ENCODE measurements at places on chromosomes 12 and 14.

GRCh38 chr12:107159384-107159900 lies 66.1 kb upstream of the CRY1 start:
- DNase-seq: no peak

- DNase-seq: no peak
These were observed 14.6 kb upstream of the RILPL1 start for GRCh38 chr12:123548107-123548506.

GRCh38 chr14:40697231-40697630 lies 909.4 kb upstream of the LRFN5 start:
- DNase-seq: no peak

DNA sequence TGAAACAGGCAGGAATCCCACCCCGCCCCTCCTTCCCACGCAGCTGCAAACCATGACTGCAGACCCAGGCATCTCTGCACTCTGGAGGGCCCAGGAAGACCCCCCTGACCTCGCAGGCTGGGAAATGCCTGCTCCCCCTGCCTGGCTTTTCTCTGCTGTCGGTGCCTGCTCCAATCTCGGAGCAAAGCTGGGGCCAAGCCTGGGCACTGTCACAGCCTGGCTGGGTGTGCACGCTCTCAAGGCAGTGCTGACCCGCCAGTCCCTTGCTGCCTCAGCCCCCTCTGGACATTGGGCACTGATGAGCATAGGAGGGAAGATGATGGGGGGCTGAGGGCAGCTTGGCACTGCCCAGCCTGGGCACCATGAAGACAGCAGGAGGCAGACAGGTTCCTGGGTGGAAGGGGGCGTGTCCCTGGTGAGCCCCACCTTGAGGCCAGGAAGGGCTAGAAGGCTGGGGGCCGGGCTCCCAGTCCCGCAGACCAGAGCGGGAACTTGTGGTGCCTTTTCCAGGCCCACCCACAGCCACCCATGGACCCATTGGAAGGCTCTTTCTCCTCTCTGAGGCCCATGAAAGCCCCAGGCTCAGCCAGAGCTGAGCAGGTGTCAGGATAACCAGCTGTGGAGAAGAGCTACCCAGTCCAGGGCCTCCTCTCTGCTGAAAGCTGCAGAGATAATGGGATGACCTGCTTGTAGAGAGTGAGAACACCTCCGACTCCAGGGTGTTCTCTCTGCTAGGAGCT lies 10.7 kb upstream of the ZNF605 start:
- DNase-seq: no peak

DNA sequence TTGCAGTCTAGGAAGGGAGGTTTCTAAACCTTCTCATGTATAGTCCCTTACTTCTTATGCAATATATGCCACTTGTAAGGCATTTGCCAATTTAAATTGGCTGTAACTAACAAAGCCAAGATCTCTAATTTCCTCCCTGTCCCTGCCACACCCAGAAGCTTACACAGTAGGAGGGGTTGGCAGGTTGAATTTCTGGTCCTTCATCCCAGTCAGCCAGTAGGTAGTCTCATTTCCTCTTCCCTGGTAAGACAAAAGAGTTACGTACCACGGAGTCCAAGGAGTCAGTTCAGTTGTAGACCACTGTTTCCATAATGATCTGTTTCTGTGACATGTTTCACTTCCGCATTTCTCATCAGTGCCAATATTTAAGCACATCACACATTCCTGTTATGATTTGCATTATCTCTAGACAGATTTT lies 47.0 kb upstream of the PLBD1 start:
- DNase-seq: no peak

GRCh38 chr14:103546652-103547454 lies 15.6 kb downstream of the BAG5 start:
- DNase-seq: peak; percentile 56

DNA sequence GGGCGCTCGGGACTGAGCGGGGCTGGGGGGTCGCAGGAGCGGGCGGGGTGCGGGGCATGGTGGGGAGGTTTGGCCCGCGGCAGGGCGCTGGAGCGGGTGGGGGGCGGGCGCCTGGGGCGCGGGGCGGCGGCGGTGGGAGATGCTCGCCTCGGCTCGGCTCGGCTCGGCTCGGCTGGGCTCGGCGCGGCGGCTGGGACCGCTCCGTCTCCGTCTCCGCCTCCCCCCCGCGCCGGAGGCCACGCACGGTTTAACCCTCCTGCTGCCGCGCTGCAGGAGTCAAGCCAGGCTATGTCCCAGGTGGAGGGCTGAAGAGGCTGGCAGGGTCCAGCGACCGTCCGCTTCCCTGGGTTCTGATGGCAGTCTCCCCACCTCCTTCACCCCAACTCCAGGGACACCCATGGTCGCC lies at the start of gene PIANP:
TSS of gene PIANP (minus strand) at position 170 of the 406 bp plus-strand sequence. CDS start 2,754 bp downstream, outside the sequence.
- DNase-seq: no peak

- DNase-seq: no peak
These were observed 82.2 kb downstream of the PPP2R5C start for GRCh38 chr14:101843665-101844064.

DNA sequence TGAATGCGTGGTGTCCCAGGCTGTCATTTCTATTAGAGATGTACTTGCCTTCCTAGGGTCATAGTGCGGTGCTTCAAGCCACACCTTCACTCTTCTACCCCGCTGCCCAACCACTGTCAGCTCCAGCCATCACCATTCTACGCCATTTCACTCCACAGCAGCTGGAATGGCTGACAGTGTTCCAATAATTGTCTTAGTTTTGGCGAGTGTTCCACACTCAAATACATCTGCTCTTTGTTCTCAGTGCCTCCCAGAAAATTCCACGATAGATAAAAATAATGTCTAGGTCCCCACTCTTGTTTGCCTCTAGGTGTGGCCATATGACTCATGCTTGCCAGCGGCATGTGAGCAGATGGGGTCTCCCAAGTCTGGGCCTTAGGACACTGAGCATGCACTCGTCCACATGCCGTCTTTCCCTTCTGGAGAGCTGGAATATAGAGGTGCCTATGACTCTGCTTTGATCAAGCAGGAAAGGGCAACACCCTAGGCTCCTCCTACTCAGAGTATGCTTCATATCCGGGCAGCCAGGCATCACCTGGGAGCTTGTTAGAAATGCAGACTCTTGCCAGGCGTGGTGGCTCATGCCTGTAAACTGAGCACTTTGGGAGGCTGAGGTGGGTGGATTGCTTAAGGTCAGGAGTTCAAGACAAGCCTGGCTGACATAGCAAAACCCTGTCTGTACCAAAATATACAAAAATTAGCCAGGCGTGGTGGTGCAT lies 163.0 kb downstream of the BRMS1L start:
- no peak for DNase-seq

- no peak for DNase-seq
These were observed 118.3 kb downstream of the GALC start for GRCh38 chr14:87874676-87875075.

GRCh38 chr14:89294060-89294459 lies 123.0 kb downstream of the FOXN3 start:
- DNase-seq: no peak

DNA sequence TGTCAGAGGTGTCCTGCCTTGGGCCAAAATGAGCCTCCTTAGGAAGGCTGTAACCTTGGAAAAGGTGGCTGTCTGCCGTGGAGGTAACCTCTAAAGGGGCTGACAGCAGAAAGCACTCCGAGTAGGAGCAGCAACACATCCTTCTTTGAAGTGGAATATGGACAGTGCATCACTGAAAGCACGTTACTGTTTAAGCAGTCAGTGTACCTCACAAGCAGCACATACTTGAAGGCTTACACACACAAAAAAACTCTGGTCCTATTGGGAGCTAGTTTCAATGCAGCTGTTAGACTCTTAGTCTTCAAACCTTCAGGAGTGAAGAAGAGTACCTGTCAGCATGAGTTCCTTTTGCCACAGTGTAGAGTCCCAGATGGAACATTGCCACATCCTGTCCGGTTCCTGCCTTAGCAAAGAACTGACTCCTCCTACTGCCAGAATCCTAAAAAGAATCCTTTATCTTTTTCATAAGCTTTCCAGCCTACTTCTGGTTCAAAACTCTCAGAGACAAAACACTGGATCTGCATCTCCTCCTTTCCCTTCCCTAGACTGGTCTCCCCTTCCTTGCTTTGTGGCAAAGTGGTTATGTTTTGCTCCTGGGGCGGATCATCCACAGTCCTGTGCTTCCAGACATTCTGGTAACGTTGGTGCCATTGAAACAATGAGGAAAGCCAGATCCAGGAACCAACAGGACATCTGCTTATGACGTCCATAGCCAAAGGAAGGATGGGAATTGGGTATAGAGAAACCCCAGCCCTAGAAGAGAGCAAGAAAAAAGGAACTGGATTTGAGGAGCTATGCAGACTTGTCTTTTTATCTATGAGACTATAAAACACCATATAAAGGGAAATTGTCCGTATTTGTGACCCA lies 8.5 kb upstream of the MDM1 start:
- DNase-seq: no peak

- no peak for DNase-seq
These were observed 4.0 kb downstream of the ASCL4 start for GRCh38 chr12:107778383-107779025.

DNA sequence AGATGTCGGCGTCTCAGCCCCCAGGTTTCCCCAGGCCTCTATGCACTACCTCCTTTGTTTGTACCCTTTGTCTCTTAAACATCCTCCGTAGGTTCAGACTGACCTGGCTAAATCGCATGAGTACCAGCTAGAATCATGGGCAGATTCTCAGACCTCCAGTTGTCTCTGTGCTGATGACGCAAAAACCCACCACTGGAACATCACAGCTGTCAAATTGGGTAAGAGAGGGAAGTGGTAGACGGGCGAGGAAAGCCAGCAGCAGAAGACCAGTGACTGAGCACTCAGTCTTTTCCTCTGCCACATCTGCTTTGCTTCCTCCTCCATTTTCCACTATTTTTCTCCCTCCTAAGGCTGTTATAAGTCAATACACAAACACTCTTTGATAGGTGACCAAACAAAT lies 29.7 kb downstream of the A2ML1 start:
- no peak for DNase-seq

- no peak for DNase-seq
These were observed 320.7 kb downstream of the PAWR start for GRCh38 chr12:79370021-79370420.

DNA sequence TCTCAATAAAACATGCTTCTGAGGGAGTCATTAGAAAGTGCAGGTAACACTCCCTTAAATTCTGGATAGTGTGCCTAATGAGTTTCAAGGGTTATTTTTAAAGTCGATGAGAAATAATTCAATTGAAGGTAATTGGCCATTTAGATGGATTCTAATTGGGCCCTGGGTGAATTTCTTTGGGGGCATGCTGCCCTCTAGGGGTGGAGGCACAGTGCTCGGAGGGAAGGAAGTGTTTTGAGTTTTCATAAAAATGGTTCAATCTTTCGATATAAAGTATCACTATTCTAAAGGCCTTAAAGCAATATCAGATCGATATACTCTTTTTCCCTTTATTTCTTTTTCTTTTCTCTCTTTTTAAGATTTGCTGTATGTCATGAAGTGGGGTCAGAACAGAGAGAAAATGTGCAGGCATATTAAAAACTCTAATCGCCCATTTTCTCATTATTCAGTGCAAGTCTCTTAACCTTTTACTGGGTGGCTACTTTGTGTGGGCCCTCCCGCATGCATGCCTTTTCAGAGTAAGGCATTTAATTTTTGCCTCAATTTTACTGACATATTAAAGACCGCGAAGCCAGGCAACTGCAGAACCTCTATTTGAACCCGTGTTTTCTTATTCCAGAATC lies 25.5 kb downstream of the NKX2-8 start:
- no peak for DNase-seq

DNA sequence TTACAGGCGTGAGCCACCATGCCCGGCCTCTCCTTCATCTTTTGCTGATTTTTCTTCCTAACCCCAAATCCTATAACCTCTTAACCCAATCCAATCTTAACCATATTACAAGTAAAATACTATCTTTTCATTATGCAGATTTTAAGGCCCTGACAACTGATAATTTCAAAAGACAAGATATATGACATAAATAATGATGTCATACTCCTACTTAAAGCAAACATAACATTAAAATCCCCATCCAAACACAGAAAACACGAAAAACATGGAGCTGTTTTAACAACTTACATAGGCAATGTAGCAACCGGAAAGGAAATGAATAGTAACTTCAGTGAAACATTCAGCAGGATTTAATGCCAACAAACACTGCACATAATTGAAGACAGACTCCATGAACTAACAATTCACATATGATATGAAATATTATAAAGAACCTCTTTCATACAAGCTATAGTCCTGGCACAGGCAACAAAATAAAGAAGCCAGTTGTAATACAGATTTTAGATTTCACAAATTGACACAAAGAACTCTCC lies 21.5 kb downstream of the USP44 start:
- DNase-seq: no peak

- DNase-seq: no peak
These were observed 15.2 kb downstream of the MED6 start for GRCh38 chr14:70585231-70585630.

DNA sequence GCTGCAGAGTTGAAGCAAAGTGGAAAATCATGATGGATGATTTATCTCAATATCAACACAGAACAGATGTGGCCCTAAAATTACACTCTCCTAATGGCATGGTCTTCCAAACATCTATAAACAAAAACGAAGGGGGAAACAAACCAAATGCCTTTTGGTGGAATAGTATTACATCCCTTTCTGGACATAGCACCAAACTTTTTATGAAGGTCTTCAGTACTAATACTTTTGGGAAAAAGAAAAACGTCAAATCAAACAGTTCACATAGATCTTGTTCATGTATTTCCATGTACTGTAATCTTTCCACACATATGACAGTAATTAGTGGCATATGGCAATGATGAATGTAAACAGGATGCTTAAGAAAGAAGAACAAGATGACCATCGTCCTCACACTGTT lies 22.9 kb upstream of the ANAPC7 start:
- DNase-seq: no peak

GRCh38 chr12:668090-668481 lies 4.8 kb upstream of the NINJ2 start:
- DNase-seq: no peak

- no peak for DNase-seq
These were observed 16.0 kb upstream of the KRT86 start for GRCh38 chr12:52258335-52258901.

- DNase-seq: no peak
These were observed 8.0 kb downstream of the PXMP2 start for GRCh38 chr12:132695431-132695830.

DNA sequence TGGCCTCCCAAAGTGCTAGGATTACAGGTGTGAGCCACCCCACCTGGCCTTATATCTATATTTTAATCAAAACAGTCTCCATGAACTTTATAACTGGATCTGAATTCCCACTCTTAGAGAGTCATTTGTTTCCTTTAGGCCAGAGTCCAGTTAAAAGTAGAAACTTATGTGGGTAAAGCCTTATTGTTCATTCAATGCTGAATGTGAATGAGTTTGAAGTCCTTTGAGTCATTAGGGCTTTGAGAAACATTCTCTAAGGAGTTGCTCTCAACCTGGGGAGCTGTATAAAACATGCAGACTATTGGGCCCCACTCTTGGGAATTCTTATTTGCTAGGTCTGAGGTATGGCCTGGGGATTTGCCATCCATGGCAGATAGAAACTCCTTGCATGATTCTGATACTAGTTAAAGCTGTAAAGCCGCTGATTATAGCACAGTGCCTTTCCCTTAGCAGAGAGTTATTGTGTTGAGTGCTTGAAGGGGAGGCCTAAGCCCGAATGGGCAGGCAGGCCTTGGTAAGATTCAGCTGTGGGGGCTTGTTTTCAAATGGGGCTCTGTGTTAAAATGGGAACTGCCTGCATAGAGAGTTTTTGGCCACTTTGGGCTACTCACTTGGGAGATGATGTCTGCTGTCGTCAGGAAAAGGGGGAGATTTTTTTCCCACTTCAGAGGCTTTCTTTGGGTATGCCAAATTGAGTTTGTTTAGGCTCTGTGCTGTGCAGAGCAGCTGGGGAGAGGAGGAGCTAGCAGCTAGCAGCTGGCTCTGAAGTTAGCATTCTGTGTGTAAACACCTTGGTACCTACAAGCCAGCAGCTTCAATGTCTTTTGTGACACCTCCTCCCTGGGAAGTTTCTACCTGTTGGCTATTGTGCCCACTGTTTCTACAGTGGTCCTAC lies 117.5 kb downstream of the DACT1 start:
- DNase-seq: no peak

Data from stimulated activated CD4-positive, alpha-beta T cell treated with anti-CD3 and anti-CD28 coated beads, Interleukin-1b, Interleukin-23, amount 100 ng/mL, for 1 hour (primary cell).